ENCODE measurements at places on chromosomes 7 and 10. TPM values are rescaled to one million over a fixed set of nuclear protein-coding genes. Genes with fewer than 3 reads are reported as not detected.

TFPI2 gene
- total RNA-seq, result not detected

DNA sequence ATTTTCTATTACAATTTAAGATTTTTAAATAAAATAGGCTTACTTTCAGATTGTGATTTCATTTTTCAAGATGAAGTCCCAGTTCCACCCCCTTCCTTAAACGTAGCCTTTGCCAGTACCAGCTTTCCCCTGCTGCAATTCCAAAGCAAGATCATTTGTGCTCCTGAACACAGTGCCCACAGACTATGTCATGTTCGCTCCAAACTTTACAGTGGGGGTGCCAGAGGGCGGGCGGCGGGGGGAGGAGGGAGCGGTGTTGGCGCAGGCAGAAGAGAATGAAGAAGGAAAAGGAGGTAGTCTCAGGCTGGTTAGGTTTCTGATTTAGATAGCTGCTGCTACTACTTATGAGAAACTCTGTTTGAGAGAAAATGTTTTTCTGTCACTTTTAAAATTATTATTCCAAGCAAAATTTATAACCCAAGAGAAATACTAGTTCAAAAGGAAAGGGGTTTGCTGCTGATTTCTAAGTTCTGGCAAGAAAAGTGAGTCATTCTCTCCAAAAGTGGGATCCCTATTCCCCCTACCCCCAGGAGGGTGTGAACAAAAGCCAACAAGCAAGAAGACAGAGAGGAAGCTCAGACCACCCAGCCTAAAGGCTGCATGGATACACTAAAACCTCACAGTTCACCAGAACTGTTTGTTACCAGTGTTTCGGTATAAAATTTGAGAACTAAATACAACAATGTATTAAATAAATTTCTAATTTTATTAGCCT lies 109.6 kb downstream of the SRPK2 start:
- DNase-seq, result no peak

AGBL3 gene
- total RNA-seq, result 0.25 TPM

CUTC gene
- 17.0 TPM for total RNA-seq

- peak; percentile 26 for DNase-seq
These were observed at the start of gene ADRB1 for GRCh38 chr10:114043532-114044246. Gene ADRB1, plus strand, starts transcription at chr10:114043866. Its CDS starts 267 bp downstream, at chr10:114044133.

GBX1 gene
- 0.37 TPM for total RNA-seq

DNA sequence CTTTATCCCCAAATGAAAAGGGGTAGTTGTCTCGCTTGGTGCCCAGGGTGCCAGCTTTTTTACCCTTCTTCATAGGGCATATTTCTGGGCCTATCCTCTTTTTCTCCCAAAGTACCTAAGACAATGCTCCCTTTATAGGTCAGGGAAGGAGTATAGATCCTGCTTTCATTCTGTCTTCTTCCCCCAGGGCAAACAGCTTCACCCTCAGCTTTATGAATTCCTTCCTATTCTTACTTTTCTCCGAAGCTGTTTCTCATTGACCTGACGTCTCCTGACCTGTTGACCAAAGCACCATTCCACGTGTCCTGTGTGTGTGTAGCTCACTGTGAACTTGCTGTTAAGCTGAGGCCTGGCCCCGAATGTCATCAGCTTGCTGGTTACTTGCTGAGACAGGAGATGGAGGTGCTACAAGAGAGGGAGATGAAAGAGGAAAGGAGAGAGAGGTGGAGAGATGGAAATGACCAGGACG lies 48.9 kb downstream of the PYROXD2 start:
- no peak for DNase-seq

DNA sequence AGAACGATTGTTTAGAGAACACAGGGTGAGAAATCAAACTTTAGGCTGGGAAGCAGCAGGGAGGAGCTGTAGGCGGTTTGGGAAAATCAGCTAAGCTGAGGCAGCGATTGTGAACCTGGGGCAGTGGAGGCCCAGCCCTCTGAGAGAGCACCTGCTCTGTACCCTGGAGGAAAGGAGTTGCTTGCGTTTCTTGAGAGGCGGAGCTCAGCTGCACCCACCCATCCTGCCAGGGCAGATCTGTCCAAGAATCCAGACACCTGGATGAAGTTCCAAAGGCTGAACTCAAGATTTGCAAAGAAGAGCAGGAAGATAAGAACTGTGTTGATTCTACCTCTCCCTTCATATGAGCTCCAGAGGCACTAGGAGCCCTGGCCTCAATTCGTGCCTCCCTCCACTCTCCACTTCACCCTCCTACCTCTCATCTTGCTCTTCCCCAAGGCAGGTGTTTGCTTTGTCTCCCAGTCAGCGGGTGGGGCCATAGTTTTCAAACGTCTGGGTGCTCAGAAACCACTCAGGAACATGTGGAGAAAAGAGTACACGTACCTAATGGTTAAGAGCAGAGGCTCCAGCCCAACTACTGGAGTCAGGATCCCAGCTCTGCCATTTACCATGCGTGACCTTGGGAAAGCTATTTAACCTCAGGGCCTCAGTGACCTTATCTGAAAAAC lies 21.5 kb upstream of the TMEM213 start:
- DNase-seq, result no peak

- DNase-seq, result no peak
These were observed 2.2 kb downstream of the EGFR start for GRCh38 chr7:55021053-55021452.

- DNase-seq, result no peak
These were observed 73.8 kb downstream of the OAT start for GRCh38 chr10:124344931-124345330.

- DNase-seq, result no peak
These were observed 48.4 kb downstream of the GRID2IP start for GRCh38 chr7:6502886-6503285.

CPA2 gene
- not detected for total RNA-seq

All from G401 (cell line).